Activated naive CD4-positive, alpha-beta T cell treated with anti-CD3 and anti-CD28 coated beads, Interleukin-2, amount 10 ng/mL, durations not matched to agents 7 days and 5 days (primary cell): ENCODE measurements at places on chromosomes 5 and 9.
A peak's percentile ranks its signal among the peaks of the same experiment; 100 is the strongest.

DNA sequence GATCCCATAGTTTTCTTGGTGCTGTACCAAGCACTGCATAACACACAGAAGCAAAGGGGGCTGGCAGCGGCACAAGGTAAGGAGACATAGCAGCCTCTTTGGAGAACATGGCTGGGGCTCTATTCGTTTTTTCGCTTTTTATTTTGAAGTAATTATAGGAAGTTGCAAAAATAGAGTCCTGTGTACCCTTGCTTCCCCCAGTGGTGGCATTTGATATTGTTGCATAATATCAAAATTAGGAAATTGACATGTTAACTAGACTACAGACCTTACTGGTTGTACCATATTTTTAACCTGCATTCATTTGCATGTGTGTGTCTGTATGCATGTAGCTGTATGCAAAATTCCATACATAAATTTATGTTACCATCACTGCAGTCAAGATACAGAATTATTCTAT, 6.6 kb upstream of the UBQLN1 start:
- no peak for DNase-seq

- DNase-seq, result no peak
Observed at GRCh38 chr5:16315501-16315900, 135.9 kb upstream of the MARCHF11 start.

- DNase-seq, result no peak
Observed at GRCh38 chr5:154729613-154730012, 25.6 kb upstream of the LARP1 start.

GRCh38 chr9:33468797-33469621, 4.7 kb downstream of the NOL6 start:
- no peak for DNase-seq

DNA sequence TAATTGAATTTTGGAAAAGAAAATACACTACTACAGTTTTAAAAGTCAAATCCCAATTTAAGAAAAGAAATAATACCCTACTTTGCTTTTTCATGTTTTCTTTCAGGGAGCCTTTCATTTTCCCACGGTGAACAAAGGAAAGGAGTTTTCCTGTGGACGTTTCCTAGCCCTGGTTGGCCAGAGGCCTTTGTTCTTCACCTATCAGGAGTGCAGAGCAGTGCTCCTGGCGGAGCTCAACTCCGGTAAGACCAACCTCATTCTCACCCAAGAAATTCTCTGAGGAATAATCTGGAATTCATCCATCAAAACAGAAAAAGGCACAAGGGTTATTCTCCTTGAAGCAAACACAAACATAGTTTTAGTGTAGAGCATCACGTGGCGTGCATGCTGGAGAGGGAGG, 248.9 kb downstream of the ADGRV1 start:
- DNase-seq, result no peak

DNA sequence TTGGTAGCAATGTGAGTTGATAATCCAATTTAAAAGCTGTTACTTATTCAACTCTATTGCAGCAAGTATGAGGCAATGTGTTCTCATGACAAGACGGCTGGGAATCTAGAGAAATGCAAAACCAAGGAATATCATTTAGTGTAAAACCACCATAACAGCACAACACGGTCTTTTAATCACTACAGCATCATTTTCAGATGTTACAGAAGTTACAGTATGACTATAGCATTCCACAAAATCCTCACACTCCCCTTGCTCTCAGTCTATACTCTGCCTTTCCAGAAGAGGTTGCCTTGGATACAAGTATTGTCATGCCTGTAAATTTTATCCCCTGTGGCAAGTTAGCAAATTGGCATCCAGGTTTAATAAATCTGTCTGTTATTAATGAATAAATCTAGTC, 28.6 kb upstream of the TAS2R1 start:
- DNase-seq, result no peak

DNA sequence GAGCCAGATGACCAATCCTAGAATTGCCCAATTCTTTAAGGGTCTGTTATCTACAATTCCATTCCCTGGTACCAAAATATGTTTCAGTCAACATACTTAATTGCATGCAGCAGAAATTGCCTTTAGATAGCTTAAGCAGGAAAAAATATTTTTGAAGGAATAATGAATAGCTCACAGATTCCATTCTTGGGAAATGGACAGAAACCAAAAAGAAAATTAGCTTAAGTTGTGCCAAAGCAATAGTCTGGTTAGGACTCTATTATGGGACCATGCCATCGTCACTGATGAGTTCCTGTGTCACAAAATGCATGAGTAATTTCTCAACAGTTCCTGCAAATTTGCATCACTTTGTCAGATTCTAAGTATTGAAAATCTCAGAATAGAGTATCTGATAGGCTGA, 12.3 kb downstream of the ACTBL2 start:
- no peak for DNase-seq

- DNase-seq, result no peak
Observed at GRCh38 chr9:33065157-33066076, 11.1 kb downstream of the SMU1 start.

GRCh38 chr9:70421272-70422180, 7.1 kb upstream of the KLF9 start:
- DNase-seq, result peak; percentile 36

- DNase-seq, result no peak
Observed at GRCh38 chr5:74054139-74054538, 428.1 kb downstream of the ARHGEF28 start.

DNA sequence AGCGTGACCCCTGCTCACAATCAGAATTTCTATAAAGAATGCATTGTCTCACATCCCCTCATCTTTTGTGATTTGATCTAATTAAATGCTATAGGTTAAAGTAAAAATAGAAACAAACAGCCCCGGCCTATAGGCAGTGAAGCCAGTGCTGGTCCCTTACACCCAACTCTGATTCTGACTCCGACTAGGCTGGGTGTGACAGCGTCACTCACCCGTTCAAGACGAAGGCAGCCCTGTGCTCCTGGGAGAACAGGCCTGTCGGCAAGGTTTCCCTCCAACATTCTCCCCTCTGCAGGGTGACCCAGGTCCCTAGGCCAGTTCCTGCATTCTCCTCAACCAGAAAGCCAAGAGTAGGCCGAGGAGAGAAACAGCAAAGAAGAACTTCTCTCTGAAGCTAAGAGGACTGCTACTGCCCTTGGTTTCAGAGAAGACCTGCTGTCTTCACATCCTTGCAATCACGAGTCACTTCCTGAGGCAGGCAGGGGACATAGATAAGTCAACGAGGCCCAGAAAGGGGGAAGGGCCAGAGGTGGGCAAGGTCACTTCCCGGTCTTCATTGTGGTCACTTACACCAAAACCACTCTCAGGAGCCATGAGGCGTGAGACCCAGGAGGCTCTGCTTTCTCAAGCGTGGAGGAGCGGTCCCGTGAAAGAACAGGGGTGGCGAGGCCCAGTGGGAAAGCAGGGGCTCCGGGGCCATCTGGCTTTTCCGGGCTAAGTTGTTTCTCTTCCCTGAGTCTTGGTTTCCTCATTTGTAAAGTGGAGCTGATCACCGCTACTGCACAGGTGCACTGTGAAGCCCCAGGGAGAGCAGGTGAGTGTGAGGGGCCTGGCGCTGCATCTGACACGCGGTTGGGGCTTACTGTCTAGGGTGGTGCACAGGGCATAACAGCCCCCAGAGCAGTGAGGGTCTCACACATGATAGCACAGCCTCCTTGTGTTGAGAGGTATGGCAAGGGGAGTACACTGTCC, 200.8 kb downstream of the CRB2 start:
- no peak for DNase-seq

DNA sequence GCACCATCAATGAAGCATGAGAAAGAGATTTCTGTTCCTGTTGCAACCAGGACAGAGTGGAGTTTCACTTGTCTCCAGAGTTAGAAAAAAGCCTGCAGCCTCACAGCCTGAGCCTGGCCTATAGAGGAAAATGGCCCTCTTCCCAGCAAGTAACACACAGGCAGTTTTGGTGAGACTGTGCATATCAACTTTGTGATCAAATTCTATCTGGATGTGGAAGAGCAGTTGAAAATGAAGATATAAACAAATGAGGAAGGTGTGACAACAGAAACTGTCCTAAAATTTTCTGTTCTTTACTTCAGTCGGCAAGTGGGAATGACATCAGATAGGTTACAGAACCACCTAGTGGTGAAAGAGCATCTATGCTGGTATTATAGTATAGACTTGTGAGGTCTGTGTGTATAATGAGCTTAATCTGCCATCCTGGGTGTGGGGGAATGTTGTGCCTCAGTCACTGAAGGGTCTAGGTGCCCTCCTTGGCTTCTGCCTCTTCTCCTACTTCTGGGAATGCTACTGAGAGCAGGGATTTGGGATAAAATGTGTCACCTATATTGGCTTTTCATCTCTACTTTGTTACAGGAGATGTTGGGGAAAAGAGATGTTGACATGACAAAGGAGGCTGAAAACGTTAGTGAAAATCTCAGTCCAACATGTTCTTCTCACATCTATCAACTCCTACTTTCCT, 28.2 kb downstream of the YIPF5 start:
- no peak for DNase-seq

GRCh38 chr9:130331573-130331972, 66.0 kb downstream of the HMCN2 start:
- no peak for DNase-seq

DNA sequence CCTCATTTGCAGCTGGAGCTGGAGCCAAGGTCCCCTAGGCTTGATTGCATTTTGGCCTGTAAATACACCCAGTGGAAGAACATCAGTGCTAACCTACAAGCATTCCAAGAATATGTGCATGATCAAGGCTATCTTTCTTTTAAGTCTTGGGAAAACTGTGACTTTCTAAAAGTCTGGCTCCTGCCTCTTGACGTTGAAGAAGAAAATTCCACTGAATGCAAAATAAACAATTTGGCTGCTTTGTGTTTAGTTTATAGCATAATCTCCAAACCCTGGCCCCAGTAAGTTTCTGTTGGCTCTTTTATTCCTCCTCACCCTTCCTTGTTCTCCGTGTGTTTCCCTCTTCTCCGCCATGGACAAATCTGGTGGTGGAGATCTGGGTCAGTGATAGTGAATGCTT, 109.3 kb upstream of the TLE1 start:
- no peak for DNase-seq

GRCh38 chr9:91758491-91758981, 191.5 kb downstream of the ROR2 start:
- peak; percentile 53 for DNase-seq

- no peak for DNase-seq
Observed at GRCh38 chr9:36808251-36808650, 225.8 kb downstream of the PAX5 start.

DNA sequence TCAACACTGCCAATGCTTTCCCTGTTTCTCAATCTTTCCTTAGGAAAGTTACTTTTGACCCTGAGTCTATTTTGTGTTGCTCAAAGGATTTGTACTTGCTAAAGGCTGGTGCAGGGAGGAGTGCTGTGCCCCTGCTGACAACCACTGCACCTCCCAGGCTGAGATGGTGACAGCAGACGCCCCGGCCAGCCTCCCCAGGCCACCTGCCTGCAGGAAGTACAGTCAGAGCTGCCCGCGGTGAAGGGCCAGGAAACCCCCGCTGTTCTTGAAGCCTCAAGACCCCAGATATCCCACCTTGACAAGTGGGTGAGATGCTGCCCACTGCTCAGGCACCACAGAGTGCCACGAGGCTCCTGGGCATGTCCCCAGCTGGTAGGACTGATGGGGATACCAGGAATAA, 44.2 kb upstream of the CKMT2 start:
- DNase-seq, result no peak

DNA sequence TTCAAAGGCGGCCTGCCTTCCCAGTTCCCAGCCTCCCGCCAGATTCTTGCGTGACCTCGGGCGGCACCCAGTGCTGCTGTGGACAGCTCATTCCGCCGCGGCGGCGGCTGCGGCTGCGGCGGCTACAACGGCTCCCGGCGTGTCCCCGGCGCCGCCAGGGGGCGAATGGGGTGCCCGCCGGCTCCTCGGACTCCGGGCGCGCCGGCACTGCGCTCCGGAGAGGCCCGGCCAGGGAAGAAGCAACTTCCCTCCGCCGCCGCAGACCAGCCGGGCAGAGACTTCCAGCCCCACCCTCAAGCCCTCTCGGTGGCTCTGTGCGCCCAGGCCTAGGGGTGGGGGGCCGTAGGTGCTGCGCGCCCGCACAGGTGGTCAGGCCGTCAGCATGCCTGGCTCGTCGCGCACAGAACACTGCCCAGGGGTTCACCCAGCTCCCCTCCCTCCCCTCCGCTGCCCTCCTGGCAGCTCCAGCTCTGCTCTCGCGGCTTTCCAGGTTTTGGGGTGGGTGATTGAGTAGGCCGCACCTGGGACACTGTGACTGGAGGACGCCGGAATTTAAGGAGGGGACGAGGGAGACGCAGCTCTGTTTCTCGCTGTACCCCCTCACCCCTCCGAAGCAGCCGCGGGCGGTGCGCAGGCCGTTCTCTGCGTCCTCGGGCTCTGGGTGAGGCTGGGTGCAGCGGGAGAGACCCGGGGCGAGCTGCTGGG, 20.2 kb downstream of the IGIP start:
- DNase-seq, result peak; percentile 63

DNA sequence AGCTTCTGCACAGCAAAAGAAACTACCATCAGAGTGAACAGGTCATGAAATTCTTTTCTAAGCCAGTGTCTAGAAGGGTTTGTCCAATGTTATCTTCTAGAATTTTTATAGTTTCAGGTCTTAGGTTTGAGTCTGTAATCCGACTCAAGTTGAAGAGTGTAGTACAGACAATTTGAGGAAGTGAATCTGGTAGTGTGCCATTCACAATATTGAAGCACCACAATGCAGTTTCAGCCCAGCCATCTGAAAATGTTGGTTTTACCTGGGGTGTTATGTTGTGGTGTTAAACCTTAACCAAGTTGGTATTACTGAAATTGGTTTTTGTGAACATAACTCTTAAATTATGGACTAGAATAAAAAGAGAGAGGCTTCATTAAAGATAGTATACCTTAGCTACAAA, 77.2 kb downstream of the ADAMTS16 start:
- DNase-seq, result no peak

DNA sequence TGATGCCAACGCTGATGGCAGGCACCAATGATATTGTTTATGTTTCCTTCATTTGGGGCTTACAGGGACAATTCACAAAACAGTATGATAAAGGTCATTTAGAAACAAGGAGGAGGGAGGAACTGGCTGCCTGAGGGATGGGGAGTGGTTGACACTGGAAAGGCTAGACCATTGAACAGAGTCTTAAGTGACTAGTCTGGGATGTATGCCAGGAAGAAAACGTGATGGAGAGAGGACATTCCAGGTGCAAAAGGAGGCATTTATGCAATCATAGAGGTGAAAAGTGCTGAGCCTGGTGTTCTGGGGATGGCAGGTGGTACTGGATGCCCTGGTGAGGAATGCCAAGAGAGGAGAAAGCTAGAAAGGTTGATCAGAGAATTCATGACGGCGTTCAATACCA, 153.4 kb downstream of the ZNF462 start:
- no peak for DNase-seq

GRCh38 chr9:133101356-133102189, 19.5 kb downstream of the RALGDS start:
- DNase-seq, result no peak

DNA sequence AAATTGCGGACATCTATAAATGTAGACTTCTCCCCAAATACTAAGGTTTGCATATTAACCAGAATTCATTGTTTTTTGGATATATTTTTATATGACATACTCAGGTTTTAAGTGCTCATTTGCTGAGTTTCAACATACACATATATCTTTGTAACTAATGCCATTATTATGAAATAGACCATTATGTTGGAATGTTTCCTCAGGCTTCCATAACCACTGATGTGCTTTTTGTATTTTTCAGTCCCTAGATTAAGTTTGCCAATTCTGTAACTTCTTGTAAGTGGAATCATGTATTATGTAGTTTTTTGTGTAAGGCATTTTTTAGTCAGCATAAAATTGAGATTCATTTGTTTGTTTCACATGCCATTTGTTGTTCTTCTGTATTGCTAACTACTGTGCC, 32.1 kb downstream of the HSPA4 start:
- no peak for DNase-seq
